Right hindlimb (tissue), 1 donor: ENCODE measurements at places on chromosomes 2 and 18.

GRCh38 chr18:13918898-13919297 lies 3.6 kb upstream of the MC2R start:
- DNase-seq: no peak

GRCh38 chr2:190807886-190808285 lies 72.7 kb upstream of the GLS start:
- no peak for DNase-seq

DNA sequence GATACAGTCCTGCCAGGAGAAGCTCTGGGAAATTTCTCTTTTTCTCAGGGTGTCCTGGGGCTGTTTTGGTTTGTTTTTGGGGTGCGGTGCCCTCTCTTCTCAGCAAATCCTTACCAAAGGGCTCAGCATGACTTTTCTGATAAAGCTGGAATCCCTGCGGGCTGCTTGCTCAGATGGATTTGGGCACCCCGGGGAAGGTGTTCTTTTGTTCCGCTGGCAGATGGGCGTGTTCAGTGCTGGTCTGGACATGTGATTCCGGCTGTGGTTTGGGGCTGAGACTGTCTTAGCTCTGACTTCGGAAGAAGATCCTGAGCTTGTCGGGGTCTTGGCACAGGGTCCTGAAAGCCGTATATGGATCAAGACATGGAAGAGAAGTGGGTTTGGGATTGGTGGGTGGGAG lies 134.2 kb upstream of the SPRED2 start:
- DNase-seq: no peak

- DNase-seq: no peak
Observed at GRCh38 chr2:133135035-133135654, 433.1 kb downstream of the NCKAP5 start.

GRCh38 chr2:162545254-162545653 lies 201.3 kb downstream of the GCA start:
- DNase-seq: no peak

DNA sequence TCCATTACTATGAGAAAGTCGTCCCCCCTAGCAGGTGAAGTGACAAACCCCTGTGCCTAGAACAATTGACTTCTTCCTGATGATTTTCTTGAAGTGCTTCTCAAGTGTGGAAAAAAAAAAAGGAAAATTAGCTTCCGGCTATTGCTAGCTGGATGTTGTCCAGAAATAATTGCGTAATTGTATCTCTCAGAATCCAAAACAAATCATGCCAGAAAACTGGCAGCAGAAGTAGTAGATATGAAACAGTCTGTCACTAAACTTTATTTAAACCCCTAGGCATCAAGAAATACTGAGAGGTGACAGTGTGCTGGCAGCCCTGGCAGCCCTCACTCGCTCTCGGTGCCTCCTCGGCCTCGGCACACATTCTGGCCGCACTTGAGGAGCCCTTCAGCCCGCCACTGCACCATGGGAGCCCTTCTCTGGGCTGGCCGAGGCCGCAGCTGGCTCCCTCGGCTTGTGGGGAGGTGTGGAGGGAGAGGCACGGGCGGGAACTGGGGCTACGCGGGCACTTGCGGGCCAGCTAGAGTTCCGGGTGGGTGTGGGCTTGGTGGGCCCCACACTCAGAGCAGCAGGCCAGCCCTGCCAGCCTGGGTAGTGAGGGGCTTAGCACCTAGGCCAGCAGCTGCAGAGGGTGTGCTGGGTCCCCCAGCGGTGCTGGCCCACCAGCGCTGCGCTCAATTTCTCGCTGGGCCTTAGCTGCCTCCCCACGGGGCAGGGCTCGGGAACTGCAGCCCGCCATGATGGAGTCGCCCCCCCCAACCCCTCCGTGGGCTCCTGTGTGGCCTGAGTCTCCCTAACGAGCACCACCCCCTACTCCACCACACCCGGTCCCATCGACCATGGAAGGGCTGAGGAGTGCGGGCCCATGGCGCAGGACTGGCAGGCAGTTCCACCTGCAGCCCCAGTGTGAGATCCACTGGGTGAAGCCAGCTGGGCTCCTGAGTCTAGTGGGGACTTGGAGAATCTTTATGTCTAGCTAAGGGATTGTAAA lies 80.5 kb upstream of the ABCA12 start:
- DNase-seq: no peak

- DNase-seq: no peak
Observed at GRCh38 chr2:80086831-80087230, 217.7 kb downstream of the LRRTM1 start.

DNA sequence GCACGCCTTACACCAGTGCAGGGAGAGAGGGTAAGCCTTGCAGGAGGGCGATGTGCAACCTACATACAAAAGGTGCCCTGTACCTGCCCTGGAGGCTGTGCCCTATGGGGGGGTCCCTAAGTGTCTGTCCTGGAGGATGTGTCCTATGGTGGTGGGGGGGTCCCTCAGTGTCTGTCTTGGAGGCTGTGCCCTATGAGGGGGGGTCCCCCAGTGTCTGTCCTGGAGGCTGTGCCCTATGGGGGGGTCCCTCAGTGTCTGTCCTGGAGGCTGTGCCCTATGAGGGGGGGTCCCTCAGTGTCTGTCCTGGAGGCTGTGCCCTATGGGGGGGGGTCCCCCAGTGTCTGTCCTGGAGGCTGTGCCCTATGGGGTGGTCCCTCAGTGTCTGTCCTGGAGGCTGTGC lies 216.6 kb downstream of the HDAC4 start:
- no peak for DNase-seq

- no peak for DNase-seq
Observed at GRCh38 chr18:79498662-79499061, 102.9 kb downstream of the NFATC1 start.

- no peak for DNase-seq
Observed at GRCh38 chr2:41414486-41415230, 633.2 kb upstream of the PKDCC start.

GRCh38 chr18:13439461-13439860 lies 220.9 kb downstream of the LDLRAD4 start:
- no peak for DNase-seq

DNA sequence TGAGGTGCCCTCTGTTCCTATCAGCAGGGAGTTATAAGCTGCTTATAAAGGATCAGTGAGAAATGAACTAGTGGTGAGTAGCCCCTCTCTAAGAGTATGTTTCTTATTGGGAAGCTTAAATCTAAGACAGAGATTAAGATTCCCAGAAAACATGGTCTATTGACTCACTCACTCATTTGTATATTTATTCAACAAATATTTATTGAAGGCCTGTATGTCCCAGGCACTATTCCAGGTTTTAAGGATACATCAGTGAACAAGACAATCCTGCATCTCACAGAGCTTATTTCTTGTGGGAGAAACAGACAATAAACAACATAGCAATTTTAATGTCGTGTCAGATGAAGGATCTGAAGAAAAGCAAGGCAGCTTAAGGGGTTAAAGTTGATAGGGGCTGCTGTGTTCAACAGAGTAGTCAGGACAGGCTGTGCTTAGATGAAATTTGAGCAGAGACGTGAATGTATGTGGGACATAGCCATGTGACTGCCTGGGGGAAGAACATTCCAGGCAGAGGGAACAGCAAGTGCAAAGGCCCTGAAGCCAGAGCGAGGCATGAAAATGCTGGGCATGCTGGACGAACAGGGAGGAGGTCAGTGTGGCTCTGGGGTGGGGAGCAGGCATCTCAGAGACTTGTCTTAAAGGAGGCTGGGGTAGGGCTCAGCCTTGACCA lies 14.8 kb upstream of the PSD4 start:
- no peak for DNase-seq

DNA sequence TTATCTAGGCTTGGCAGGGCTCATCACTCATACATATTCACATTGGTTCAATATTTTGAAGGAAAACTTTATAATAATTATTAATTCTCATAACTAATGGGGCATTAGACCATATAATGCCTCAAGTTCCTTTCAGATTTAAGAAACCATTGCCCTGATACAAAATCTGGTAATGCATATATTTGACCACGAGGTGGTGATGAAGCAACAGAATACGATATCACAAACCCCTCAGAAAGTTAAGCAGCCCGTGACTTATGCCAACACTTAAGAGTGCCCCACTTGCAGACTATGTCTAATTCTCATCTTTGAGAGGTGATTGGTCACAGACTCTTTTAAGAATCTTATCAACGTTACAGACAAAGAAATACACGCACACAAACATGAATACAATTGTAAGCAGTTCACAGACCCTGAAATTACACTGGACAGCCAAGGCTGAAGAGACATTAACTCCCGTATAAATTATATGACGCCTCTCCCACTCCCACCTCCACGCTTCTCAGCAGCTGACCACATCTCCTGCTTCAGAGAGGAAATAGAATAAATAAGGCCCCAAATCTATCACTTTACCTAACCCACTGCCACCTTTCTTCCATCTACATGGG lies 20.7 kb upstream of the DNAH6 start:
- no peak for DNase-seq

DNA sequence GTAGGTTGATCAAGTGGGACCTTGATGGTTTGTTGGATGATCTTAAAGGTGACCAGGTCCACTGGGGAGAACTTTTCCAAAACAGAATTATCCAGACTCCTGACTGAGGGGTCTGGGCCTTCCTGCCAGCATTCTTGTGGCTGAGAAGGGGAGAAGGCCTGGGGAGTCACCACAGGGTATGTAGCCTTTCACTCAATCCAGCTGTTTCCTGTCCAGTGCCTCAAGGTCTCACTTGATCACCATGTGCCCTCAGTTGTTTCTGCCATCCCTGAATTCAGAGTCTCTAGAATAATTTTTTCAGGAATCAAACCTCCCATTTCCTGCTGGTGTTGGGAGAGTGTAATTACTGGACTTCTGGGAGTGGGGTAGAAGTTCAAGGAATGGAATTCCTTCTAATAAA lies 54.4 kb upstream of the TANC1 start:
- DNase-seq: no peak
